ENCODE measurements at places on chromosomes 6 and 20.
A peak's percentile ranks its signal among the peaks of the same experiment; 100 is the strongest.

GRCh38 chr6:34301408-34301807 is 52.6 kb upstream of the SMIM29 start:
- no peak for DNase-seq

DNA sequence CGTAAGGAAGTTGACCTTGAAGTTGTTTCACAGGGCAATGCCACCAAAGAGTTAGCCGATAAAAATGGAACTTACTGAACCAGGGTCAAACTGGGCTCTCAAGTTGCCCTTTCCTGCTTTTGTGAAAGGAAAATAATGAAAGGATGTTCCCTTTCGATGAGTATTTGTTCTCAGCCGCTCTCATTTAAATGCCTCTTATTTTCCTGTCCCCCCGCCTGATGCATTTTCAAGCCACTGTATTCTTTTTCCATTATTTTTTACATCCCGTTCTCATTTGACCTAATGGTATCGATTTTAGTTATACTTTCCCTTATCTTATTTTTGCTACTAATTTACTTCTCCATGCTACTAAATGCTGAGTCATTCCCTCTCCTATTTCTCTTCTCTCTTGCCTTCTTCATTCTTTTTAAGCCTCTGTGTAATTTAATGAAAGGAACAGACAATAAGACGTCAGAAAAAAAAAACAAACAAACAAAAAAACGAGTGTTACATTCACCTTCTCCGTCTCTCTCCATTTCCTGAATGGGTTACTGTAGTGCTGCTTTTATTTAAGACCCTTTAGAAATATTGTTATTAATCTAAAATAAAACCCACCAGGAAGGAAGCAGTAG is 655 bp upstream of the NDUFAF4 start:
- DNase-seq: no peak

DNA sequence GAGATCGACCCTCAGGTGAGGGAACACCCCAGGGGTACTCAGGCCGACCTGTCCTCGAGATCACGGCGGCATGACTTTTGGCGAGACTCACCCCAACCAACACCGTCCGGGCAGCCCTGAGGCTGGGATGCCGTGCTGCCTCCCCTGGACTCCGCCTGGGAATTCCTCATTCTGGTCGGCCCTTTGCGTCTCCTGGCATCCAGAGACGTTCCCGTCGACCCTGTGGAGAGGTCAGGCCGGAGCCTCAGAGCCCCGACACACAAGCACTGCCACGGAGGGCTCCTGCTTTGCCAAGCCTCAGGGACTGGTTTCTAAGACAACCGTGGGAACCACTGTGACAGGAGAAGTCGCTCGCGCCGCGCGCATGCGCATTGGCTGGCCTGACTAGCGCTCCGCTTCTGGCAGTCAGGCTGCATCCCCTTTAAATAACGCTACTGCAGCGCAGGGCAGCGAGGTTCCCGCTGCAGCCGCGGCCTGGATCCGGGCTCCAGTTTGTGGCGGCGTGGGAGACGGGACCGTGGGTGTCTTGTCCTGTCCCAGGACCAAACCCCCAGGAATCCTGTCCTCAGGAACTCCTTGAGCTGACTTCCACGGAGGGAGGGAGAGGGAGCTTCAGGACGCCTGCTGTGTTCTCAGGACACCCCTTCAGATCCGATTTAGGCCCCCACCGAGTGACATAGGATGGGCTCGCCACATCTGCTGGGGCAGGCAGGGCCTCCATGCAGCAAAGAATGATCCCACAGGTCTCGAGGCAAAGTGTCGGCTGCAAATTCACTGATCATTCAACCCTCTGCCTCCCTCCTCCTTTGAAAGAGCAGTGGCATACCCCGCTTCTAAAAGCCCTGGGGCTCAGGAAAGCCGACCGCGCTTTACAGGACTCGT is 163.2 kb upstream of the ZNF337 start:
- DNase-seq: peak; percentile 73

- DNase-seq: no peak
Observed at GRCh38 chr6:30682143-30683117, 4.0 kb downstream of the PPP1R18 start.

GRCh38 chr20:60559462-60559861 is 601.2 kb downstream of the CDH26 start:
- no peak for DNase-seq
